Left lobe of liver (tissue), 2 donors: ENCODE measurements at places on chromosomes 2 and 18.

DNA sequence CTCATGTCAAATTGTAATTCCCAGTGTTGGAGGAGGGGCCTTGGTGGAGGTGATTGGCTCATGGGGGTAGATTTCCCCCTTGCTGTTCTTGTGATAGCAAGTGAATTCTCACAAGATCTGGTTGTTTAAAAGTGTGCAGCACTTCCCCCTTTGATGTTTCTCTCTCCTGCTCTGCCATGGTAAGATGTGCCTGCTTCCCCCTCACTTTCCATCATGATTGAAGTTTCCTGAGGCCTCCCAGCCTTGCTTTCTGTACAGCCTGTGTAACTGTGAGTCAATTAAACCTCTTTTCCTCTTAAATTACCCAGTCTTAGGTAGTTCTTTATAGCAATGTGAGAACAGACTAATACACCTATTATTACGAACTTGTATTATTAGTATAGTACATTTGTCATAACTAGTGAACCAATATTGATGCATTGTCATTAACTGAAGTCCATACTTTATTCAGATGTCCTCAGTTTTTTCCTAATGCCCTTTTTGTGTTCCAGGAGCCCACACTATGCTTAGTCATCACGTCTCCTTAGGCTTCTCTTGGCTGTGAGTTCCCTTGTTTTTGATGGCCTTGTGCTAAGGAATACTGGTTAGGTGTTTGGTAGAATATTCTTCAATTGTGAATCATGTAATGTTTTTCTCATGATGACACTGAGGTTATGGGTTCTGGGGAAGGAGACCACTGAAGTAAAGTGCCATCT, 4.5 kb upstream of the MAP3K2 start:
- DNase-seq: no peak

DNA sequence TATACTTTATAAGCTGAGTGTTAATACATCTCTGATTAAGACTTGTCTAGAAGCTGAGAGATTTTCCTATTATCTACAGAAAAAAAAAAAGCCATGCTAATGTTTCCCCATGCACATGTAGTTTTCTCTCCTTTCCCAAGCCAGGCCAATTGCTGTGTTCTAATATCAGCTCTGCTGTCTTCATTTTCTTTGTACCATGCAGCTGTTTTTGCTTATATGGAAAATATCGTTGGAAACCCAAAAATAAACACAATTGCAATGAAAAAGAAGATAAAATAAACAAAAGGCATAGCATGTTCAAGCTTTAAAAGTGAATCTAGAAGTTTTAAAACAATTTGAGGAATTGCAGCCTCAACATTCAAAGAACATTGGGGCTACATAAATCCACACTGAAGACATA, 817.4 kb upstream of the ACVR2A start:
- no peak for DNase-seq

DNA sequence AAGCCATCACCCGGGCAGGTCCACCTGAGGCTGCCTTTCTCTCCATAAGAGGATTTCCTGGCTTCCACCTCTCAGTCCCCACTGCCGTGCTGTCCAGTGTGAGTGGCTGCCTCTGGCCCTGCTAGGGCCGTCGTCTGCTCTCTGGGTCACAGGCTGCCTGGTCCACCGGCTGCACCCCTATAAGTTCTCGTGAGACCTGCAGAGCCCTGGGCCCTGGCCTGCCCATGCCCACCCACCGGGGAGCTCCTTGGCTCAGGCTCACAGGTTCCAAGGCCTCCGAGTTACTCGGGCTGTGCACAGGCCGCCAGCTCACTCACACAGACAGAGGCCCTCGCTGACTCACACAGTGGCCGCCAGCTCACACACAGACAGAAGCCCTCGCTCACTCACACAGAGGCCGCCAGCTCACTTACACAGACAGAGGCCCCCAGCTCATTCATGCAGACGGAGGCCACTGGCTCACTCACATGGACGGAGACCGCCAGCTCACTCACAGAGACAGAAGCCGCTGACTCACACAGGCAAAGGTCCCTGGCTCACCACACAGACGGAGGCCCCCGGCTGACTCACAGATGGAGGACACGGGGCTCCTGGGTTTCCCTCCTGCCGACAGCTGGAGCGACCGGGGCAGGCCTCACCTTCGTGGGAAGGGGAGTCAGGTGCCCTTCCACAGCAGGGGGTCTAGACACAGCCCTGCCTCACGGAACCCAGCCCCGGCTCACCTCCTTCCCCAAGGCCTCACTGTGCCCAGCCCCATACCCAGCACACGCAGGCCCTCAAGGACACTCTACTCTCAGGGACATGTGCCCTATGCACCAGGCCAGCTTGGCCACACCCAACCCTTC, 334.1 kb upstream of the MYT1L start:
- no peak for DNase-seq

GRCh38 chr2:73293534-73294171, at the start of gene EGR4:
Gene EGR4 (minus strand): TSS chr2:73293548. CDS start chr2:73293317, 231 bp downstream.
- no peak for DNase-seq

- DNase-seq: no peak
These were observed 97.2 kb downstream of the CAPN13 start for GRCh38 chr2:30710016-30710415.

- DNase-seq: no peak
These were observed 1144.7 kb upstream of the DDX18 start for GRCh38 chr2:116669782-116670181.

DNA sequence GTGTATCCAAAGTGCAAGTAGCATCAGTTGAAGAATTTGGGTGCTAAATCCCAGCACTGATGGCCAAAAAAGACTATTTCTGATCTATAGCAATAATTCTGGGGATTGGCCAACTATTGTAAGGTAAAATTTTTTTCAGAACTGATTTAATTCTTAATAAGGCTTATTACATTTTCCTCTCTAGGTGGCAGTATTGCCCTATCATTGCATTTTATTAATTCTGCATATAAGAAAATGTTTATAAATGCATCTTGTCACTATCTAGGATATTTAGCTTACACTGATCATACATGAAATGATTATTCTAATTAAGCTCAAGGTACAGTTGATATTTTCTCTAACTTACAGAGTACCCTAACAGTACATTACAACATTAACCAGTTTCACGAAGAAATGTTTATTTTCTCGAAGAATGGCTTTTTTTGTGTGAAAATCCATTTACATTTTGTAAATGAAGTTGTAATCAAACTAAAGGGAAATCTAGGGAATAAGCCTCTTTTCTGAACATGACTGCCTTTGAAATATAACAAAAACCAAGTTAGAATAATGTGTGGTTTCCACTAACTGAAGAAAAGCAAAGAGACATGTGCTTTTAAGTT, 11.0 kb downstream of the TTN start:
- DNase-seq: no peak

- DNase-seq: no peak
These were observed 124.1 kb downstream of the RAPGEF4 start for GRCh38 chr2:172859581-172860335.

- DNase-seq: no peak
These were observed 239.9 kb upstream of the ID2 start for GRCh38 chr2:8441986-8442385.

DNA sequence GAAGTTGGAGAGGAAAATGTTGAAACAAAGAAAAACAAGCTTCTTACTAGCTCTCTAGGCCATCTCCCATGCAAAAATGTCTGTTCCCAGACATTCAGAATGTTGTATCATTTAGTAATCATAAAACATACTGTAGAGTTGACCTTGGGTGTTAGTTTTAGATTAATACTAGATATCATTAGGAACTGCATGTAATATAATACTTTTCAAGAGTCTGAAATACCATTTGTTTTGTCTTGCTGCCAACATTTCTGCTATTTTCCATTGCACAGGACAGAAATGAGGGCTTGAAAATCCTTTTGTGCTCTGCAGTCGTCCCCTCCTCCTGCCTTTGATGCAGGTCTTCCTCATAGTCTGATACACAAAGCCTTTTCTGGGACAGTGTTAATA, 89.5 kb upstream of the RBMS1 start:
- no peak for DNase-seq

DNA sequence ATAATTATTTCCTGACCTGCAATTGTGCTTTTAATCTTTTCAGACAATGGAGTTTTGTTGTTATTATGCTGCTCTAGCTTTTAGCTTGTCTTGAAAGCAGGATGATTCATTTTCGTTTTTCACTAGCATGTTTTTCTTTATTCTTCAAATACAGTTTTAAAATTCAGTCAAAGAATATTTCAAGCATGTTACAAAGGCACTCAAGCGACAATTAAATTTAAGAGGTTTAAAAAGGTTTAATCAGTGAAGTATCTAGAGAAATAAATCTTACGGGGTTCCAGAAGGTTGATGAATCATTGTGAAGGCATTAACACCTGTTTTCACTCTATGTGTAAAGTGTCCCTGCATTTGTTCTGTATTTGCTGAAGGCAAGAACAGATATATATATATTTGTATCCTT, 390.7 kb upstream of the TMEFF2 start:
- DNase-seq: no peak
